ENCODE measurements at places on chromosomes 5 and 9.

- DNase-seq: no peak
Observed at GRCh38 chr9:121813519-121814210, 162.2 kb downstream of the DAB2IP start.

DNA sequence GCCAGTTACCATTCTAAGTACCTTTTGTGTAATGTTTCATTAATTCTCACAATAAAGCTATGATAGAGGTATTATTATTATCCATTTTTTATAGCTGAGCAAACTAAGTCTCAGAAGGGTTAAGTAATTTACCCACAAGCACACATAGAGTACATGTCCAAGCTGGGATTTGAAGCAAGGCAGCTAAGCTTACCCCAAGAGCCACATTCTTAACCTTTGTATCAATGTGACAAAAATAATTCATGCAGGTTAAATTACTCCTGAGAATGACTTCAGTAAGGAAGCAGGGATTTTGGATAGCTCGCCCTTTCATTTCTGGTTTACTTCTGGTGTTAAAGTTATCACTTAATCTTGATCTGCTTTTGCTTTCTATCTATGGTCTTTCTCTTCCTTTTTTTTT, 141.9 kb downstream of the ACTBL2 start:
- no peak for DNase-seq

- no peak for DNase-seq
Observed at GRCh38 chr5:150516011-150516410, 8.1 kb downstream of the NDST1 start.

DNA sequence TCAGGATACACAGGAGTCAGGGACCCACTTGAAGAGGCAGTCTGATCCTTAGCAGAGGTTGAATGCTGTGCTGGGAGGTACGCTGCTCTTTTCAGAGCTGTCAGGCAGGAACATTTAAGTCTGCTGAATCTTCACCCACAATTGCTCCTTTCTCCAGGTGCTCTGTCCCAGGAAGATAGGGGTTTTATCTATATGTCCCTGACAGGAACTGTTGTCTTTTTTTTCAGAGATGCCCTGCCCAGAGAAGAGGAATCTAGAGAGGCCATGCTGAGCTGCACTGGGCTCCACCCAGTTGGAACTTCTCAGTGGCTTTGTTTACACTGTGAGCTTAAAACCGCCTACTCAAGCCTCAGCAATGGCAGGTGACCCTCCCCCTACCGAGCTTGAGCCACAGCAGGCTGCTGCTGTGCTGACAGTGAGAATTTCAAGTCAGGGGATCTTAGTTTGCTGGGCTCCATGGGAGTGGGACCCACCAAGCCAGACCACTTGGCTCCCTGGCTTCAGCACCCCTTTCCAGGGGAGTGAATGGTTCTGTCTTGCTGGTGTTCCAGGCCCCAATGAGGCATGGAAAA, 169.0 kb downstream of the FBXL17 start:
- no peak for DNase-seq

DNA sequence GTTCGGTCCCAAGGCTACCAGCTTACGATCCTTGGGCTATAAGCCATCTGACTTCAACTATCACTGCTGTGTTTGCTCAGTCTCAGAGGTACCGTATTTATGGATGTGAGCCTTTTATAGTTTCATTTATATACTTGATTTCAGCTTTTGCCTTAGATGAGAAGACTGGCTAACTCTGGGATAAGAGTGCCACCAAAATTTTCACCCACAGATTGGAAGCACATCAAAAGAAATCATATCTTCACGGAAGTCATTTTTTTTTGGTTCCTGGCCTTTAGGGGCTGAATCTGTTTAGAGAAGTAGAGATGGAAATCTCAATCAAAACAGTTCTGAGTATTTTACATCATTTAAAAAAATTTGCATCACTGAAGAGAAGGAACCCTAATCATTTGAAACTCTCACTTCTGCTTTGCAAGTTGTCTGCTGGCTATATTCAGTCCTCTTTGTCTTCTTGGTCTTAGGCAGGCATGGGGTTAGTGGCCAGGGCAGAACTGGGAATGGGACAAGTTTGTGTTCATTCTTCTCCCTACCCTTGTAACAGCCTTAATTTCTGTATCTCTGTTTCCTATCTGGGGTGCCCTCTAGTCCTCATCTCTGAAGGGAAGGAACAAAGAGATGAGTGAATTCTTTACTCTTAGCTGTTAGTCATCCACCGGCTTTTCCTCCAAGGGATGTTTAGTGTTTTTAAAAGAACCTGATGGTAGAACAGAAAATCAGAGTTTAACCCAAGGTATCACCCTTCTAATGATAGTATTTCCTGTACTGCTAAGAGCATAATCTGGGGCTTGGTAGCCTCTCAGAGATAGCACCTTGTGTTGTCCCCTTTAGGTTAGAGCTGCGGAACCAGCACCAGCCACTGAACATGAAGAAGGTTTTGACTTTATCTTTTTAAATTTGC, 14.1 kb upstream of the TNFAIP8 start:
- no peak for DNase-seq
